H1 (cell line): ENCODE measurements at places on chromosomes 2 and 18.

DNA sequence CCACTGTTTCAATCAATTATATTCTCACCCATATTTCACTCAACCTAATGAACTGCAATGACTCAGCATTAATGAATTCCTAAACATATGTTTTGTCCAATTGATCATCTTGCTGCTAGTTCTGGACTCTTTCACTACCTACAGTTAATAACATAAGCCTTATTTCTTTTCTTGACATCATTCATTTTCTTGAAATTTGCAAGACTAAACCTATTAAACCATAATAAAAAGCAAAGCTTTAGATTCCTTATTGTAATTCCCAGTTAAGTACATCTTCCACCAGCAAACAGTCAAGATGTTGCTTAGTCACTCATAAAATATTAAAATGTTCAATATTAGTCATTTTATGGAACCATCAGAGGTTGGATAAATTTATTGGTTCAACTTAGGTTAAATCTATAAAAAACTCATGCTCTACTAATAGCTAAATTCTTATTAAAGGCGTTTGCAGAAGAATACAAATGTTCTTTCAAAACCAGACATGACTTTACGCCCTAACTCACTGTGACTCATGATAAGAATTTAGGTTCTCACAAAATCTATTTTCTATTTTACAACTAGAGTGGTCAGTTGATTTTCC is 599.4 kb downstream of the RNF144A start:
- no peak overlapping the region for H3K27ac ChIP-seq
- H3K27me3 ChIP-seq = no peaks in the 10 kb centered on the region
- DNase-seq = no peak
- H3K36me3 ChIP-seq = no peaks in the 10 kb centered on the region

- no peak overlapping the region for H3K27ac ChIP-seq
- no peaks in the 10 kb centered on the region for H3K36me3 ChIP-seq
- H3K4me3 ChIP-seq = no peak overlapping the region
Measured at GRCh38 chr18:32907648-32908423, 135.0 kb upstream of the KLHL14 start.

GRCh38 chr2:227884511-227884947 is 13.1 kb downstream of the DAW1 start:
- no peaks in the 10 kb centered on the region for H3K36me3 ChIP-seq
- H3K4me1 ChIP-seq = no peaks in the 10 kb centered on the region
- no peaks in the 10 kb centered on the region for H3K27me3 ChIP-seq
- no peak overlapping the region for H3K4me3 ChIP-seq

- DNase-seq = peak; percentile 89
- H3K27me3 ChIP-seq = no peaks in the 10 kb centered on the region
- H3K4me3 ChIP-seq = peak within 1 kb of the TSS; percentile 94
- no peaks in the 10 kb centered on the region for H3K36me3 ChIP-seq
- peaks cover 4% of the 10 kb centered on the region; the same call in 1 of the 2 replicates for H3K4me1 ChIP-seq
Measured at GRCh38 chr18:24397694-24398368, at the start of gene OSBPL1A. Gene OSBPL1A, minus strand, starts transcription at chr18:24397824. Its CDS starts 20,291 bp downstream, at chr18:24377533.

GRCh38 chr2:86634352-86634751 is 10.7 kb upstream of the RNF103 start:
- H3K27me3 ChIP-seq = no peaks in the 10 kb centered on the region
- no peaks in the 10 kb centered on the region for H3K36me3 ChIP-seq
- no peak overlapping the region for H3K27ac ChIP-seq

DNA sequence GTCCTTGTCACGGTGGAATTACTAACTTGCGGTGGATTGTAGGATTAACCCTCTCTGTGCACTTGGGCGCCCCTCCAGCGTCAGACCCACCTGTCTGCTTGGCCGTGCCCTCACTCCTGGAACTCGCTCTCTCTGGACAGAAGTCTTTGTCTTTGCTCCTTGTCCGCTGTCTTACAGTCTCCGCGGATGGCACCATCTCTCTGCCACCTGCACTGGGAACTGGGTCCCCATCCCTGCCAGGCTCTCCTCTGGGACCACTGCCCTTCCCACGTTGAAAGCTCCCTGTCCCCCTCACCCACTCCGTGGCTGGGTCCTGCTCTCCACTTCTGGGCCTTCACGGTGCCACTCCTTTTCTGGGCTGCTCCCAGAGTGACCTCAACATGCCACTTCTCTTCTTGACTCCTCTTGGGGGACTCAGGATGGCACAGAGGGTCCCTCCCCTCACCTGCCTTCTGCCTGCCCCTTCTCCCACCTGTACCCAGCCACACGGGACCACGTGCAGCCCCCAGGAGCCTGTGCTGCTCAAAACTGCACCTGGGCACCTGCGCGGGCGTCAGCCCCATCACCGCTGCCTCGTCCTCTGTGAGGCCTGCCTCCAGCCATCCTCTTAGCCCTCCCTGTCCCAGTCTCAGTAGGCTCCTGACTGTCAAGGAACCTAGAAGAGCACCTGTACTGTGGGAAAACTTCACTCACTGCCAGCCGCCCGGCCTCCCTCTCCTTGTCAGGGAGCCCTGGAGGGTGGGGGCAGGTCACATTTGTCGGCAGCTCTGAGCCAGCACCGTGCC is 11.1 kb downstream of the CNDP2 start:
- H3K27ac ChIP-seq = no peak overlapping the region
- no peak for DNase-seq
- no peaks in the 10 kb centered on the region for H3K27me3 ChIP-seq

- H3K27me3 ChIP-seq = peaks cover 62% of the 10 kb centered on the region
- H3K4me1 ChIP-seq = peaks cover 2% of the 10 kb centered on the region
- H3K4me3 ChIP-seq = peak overlapping the region; percentile 68
- peak; percentile 55 for DNase-seq
Measured at GRCh38 chr18:21242780-21243401, 859 bp downstream of the GREB1L start.

- H3K27ac ChIP-seq = no peak overlapping the region
- no peaks in the 10 kb centered on the region for H3K27me3 ChIP-seq
- H3K4me1 ChIP-seq = peaks cover 21% of the 10 kb centered on the region
- DNase-seq = no peak
- no peaks in the 10 kb centered on the region for H3K36me3 ChIP-seq
- no peak overlapping the region for H3K4me3 ChIP-seq
Measured at GRCh38 chr18:77103991-77104531, 28.5 kb downstream of the MBP start.

DNA sequence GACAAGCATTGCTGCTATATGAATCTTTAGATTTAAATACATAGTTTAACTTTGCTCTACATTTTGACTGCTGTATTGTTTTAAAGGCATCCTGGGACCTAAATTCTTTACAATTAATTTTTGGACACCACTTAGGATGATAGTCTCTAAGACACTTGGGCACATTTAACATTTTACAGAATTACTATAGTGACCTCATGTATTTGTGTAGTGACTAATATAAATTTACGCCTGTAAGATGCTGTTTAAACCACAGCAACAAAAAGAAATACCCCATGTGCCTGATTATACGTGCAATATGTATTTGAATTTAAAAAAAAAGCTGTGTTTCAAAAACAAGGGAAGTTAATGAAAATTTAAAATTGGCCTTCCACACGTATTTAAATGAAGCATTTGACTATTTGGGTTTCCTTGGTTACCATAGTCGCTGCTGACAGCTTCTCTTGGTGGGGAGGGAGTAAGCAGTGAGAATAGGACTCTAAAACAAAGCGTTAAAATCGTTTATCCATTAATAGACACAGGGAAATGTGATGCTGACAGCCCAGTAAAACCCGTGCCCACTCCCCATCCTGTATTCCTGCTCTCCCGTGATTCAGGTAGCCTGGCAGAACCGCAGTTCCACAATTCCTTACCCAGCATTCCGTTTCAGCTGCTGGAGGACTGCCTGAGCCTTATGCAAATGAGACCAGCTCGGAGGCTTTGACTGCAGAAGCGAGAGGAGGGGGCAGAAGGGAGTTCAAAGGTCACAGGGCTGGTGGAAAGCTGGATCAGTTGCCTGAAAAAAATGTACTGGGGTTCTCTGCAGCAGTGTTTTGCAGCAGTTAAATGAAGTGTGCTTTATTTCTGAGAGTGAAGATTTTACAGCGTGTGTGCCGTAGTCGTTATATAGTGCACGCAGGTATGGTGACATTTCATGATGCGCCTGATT is 104.3 kb downstream of the CSRNP3 start:
- 0 out of 2 replicates have a peak overlapping the region, but pooled peaks have one; percentile 47 for H3K27ac ChIP-seq
- peak overlapping the region; percentile 38; the same call in 1 of the 2 replicates for H3K4me3 ChIP-seq
- peaks cover 2% of the 10 kb centered on the region; the same call in 1 of the 2 replicates for H3K4me1 ChIP-seq

GRCh38 chr2:169172914-169173313 is 103.6 kb downstream of the DHRS9 start:
- H3K27ac ChIP-seq = no peak overlapping the region
- H3K4me3 ChIP-seq = no peak overlapping the region
- H3K36me3 ChIP-seq = no peaks in the 10 kb centered on the region
- no peaks in the 10 kb centered on the region for H3K27me3 ChIP-seq
- no peak for DNase-seq
- H3K4me1 ChIP-seq = no peaks in the 10 kb centered on the region

DNA sequence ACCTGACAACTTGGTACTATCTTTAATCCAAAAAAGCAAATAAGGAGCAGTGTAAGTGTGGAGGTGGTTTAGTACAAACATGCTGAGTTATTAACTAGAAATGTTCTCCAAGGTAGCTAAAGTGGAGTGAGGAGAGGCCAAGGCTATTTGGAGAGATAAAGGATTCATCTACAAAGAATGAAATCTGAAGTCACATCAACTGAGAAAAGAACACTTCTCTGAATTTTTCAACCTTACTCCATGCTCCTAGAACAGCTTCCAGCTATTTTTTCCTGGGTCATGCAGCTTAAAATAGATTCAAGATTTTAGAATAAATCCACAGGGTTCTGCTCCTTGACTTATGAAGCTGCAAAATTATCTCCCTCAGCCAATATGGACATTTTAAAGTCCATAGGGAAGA is 18.7 kb downstream of the IMMT start:
- no peak for DNase-seq
- H3K36me3 ChIP-seq = peaks cover 31% of the 10 kb centered on the region
- H3K27me3 ChIP-seq = no peaks in the 10 kb centered on the region
- H3K4me1 ChIP-seq = no peaks in the 10 kb centered on the region

GRCh38 chr18:35635170-35635569 is 53.6 kb downstream of the GALNT1 start:
- H3K27ac ChIP-seq = no peak overlapping the region
- no peaks in the 10 kb centered on the region for H3K36me3 ChIP-seq
- DNase-seq = no peak
- no peak overlapping the region for H3K4me3 ChIP-seq
- no peaks in the 10 kb centered on the region for H3K4me1 ChIP-seq

GRCh38 chr2:102181376-102181775 is 5.4 kb upstream of the IL1RL2 start:
- no peak overlapping the region for H3K4me3 ChIP-seq
- no peaks in the 10 kb centered on the region for H3K36me3 ChIP-seq
- no peak for DNase-seq
- H3K27ac ChIP-seq = no peak overlapping the region

GRCh38 chr2:62364791-62365528 is 141.0 kb downstream of the TMEM17 start:
- no peak for DNase-seq
- H3K27ac ChIP-seq = no peak overlapping the region
- no peak overlapping the region for H3K4me3 ChIP-seq
- H3K4me1 ChIP-seq = peaks cover 5% of the 10 kb centered on the region; the same call in 1 of the 2 replicates
- H3K27me3 ChIP-seq = no peaks in the 10 kb centered on the region
- no peaks in the 10 kb centered on the region for H3K36me3 ChIP-seq

DNA sequence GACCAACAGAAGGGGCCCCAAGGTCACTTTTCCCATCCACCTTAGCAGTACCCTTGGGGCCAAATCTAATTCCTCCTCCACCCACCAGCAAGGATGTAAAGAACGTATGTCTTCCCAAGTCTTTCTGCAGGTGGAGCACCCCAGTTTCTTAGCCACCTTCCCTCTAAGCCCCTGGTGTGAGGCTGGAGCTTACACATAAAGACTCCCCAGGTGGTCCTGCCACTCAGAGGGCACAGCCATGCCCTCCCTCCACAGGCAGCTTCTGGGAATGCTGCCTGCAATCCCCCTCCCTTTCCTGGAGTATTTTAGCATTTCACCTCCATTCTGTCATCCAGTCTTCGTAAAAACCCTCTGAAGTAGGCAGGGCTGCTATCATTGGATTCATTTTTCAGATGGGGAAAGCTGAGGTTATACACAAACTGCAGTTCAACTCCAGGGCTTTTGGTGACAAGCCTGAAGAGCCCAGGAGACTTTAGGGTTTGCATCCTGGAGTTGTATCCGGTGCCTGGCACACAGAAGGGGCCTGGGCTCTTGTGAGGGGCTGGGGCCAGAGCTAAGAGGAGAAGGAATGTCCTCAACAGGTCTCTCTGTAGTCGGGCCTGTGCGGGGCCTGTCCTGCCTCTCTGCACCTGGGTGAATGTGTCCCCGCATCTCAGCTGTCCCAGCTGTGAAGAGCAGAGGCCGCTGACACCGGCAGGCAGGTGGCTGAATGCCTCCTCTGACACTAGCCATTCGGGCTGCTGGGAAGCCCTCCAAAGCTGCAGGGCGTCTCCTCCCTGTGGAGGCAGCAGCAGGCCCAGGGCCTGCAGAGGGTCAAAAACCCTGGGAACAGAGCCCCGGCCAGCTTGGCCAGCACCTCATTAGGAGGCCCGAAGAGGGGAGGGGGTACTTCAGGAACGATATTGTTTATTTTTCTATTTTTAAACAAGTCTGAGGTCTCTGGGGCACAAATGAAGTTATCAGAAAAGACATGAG is 27.6 kb downstream of the CIB4 start:
- H3K27ac ChIP-seq = no peak overlapping the region
- DNase-seq = peak; percentile 52
- H3K4me1 ChIP-seq = peaks cover 23% of the 10 kb centered on the region
- H3K27me3 ChIP-seq = no peaks in the 10 kb centered on the region

GRCh38 chr2:150403457-150403856 is 84.0 kb downstream of the RND3 start:
- H3K27ac ChIP-seq = no peak overlapping the region
- DNase-seq = no peak
- no peaks in the 10 kb centered on the region; the same call in 1 of the 2 replicates for H3K36me3 ChIP-seq
- H3K27me3 ChIP-seq = no peaks in the 10 kb centered on the region

DNA sequence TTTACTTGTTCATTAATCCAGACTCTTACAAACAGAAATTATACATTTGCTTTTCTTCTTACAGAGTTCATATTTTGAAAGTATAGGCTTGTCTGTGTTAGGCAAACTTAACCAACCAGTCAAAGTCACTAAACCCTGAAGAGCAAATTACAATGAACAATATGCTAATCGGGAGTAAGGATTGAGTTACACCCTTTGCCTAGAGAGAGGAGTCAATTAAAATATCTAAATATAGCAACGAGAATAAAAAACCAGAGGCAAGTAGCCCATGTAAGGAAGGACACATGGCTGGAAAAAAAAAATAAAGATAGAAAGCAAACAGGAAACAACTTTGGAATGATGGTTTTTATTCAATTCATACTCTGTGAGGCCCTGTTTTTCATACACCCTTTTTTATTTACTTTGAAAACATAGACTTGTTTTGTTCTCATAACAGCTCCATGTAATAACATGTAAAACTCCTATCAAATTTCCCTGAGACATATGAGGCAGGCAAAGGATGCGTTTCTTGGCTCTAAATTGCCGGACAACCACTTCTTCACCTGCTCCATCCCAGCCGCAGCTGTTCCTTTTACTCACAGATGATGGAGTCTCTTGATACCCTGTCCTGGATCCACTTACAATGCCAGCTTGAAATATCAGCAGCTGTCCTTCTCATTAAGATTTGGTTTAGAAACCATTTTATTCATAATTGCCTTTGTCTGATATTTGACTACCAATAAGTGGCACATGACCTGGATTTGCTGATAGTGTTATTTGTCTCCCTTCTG is 767.7 kb upstream of the GCFC2 start:
- no peak overlapping the region for H3K27ac ChIP-seq
- peaks cover 3% of the 10 kb centered on the region; the same call in 1 of the 2 replicates for H3K4me1 ChIP-seq
- H3K27me3 ChIP-seq = no peaks in the 10 kb centered on the region
- DNase-seq = no peak
